NCI-H524 (cell line): ENCODE measurements at places on chromosomes 2 and 18.

GRCh38 chr2:63755965-63756364, 85.7 kb upstream of the UGP2 start:
- no peak for DNase-seq

DNA sequence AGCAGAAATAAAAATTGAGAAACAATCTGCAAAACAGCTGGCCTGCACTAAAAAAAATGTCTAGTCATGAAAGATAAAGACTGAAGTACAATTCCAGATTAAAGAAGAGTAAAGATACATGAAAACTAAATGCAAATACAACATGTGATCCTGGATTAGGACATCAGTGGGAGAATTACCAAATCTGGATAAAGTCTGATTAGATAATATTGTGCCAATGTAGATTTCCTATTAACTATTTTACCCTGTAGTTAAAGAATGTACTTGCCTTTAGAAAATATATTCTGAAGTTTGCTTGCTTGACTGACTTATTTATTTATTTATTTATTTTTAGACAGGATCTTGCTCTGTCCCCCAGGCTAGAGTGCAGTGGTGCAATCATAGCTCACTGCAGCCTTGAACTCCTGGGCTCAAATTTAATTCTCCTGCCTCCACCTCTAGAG, 58.7 kb downstream of the ASXL2 start:
- DNase-seq: no peak

- DNase-seq: no peak
These were observed 6.5 kb downstream of the CHRND start for GRCh38 chr2:232532419-232532818.

GRCh38 chr2:178844269-178844668, 37.0 kb upstream of the TTN start:
- no peak for DNase-seq

DNA sequence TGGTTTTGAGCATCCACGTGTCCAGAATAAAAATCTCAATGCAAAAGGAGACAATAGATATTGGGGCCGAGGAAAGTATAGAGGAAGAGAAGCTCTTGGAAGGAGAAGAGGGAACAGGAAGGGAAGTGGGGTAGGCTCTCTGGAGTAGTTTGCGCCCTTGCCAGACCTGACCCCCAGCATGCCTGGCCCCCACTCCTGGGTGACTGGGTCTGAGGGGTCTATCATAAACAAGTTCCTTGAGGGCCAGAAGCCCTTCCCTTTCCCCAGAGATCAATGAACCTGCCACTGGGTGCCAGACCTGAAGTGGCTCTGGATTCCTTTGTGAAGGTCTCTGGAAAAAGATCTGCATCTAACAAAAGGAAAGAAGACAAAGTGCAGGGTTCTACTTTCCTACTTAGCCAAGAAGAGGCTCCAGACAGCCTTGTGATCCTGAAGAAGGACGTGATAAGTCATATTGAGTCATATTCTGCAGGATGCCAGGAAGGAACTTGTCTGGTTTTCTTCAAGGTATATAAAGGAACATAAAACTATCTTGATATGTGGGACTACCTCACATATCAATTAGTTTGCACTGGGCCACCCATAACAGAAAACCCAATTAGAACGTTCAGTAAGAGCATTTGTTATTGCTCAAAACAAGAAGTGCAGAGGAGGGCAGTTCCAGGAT, 18.7 kb upstream of the ATOH8 start:
- no peak for DNase-seq

- no peak for DNase-seq
These were observed 108.8 kb downstream of the B3GNT2 start for GRCh38 chr2:62304429-62305417.

GRCh38 chr2:240791821-240792628, 28.0 kb downstream of the KIF1A start:
- DNase-seq: no peak
